Activated CD4-positive, alpha-beta T cell treated with anti-CD3 and anti-CD28 coated beads for 1 hour (primary cell): ENCODE measurements at places on chromosomes 11 and 22.

DNA sequence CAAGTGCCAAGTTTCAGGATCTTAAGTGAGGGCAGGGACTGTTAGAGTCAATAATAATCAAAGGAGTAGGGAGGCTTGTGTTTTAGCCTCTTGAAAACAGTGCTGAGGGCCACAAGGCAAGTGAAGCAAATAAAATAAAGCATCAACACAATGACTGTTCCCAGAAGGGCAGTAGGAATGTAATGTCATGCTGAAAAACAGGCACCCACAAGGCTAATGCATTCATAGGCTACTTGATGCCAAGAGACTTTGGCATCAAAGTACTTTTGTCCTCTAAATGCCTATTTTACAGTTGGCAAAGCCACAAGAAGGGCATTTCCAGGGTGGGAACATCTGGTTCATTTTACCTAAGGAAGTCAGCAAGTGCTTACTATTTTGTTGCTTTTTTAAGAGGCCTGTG lies 22.9 kb downstream of the RAB39A start:
- DNase-seq, result no peak

DNA sequence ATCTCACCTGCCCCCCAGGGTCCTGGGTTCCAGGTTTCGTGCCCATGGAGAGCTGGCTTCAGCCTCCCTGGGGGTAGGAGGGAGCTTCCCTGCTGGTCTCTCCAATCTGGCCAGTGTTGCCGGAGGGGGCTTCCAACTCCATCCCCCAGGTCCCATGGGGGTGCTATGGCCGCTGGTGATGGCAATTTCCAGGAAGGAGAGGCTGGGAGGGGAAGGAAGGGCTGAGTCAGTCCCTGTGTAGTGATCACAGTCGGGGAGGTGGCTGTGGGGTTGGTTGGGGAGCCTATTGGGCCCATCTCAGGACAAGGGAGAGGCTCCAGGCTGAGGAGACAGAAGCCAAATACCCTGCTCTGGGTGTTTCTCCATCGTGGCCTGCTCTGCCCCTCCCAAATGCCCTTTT lies 5.7 kb upstream of the CDC42EP2 start:
- no peak for DNase-seq

DNA sequence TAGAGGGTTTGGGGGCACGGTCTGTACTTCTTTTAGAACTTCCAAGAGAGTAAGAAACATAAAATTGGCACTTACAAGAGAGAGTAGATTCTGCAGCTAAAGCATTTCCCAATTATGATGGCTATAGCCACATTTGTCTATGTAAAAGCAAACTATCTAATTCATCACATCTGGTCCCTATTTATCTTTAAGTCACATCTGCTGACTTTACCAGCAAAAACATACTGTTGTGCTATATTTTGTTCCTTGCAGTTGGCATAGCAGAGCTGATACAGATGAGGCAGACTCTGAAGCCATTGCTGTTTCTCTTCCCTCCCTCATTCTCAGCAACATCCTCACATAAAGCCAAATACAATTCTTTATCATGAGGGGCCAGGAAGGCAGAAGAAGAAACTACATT lies 1533.5 kb upstream of the RAG2 start:
- no peak for DNase-seq

- no peak for DNase-seq
These were observed 31.8 kb upstream of the LMO2 start for GRCh38 chr11:33923626-33924025.

DNA sequence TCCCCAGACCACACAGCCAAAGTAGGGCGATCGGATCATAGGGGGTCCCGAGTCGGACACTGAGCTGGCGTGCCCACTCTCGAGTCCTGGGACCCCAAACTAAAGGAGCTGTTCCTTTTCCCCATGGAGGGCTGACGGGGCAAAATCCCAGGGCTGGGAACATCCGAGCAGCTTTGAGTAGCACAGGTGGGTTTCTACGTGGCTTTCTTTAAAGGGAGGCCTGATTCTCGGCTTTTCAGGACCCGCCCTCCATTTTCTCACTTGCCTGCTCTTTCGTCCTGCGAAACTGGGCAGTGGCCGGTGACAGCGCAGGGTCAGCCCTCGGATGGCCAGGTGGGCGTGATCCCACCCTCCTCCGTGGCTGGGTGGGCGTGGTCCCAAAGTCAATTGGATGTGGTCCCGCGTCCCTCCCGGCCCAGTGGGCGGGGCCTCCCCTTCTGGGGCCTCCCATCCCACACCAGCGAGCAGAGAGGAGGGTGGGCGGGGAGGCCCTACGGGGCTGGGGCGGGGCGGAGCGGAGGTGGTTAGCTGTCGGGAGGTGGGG lies 17.5 kb upstream of the TXNRD2 start:
- no peak for DNase-seq

DNA sequence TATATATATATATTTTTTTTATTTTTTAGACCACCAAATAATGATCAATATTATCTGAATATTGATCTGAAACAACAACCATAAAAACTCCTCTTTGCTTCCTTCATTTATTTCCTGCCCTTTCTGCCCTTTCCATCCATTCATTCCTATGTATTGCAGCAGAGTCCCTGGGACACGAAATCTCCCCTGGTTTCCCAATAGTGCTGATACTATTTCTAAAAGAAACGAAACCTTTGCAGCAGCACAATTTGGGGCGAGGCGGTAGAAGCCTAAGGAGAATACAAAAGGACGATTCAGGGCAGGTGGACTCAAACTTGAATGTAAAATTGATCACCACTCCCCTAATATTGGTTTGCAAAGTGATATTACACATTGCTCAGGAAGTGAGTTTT lies 16.9 kb upstream of the AMOTL1 start:
- no peak for DNase-seq

GRCh38 chr11:39144351-39145130 lies 2314.9 kb downstream of the LRRC4C start:
- DNase-seq, result no peak

DNA sequence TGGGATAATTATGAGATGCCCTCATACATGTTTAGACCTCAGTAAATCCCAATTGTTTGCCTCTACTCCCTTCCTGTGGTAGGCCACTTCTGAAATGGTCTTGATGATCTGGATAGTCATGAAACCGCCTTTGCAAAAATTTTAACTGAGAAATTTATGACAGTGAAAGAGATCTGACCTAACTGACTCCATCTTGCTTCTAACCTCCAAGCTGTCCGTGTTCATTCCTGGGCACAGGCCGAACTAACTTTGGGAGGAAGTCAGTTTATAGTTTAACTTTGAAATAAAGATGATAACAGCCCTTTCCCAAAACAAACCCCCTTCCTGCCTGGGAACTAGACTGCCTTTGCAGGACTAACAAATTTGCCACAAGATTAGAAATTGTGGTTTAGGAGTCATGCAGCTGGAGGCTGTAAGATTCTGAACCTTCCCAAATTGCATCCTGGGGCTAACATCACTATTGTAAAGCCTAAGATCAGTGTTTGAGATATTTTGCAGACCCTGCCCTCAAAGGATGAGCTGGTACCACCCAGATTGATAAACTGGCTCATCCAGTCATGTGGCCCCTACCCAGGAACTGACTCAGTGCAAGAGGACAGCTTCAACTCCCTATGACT lies 19.9 kb upstream of the CTR9 start:
- no peak for DNase-seq

- no peak for DNase-seq
These were observed 45.1 kb downstream of the TSPAN18 start for GRCh38 chr11:44771841-44772240.

- no peak for DNase-seq
These were observed 39.2 kb downstream of the APOL1 start for GRCh38 chr22:36291831-36292740.

- no peak for DNase-seq
These were observed 3.4 kb upstream of the MOGAT2 start for GRCh38 chr11:75714211-75714610.

- no peak for DNase-seq
These were observed 12.1 kb upstream of the SF1 start for GRCh38 chr11:64790205-64791095.

GRCh38 chr11:119107538-119108145 lies 498 bp downstream of the C2CD2L start:
- no peak for DNase-seq

DNA sequence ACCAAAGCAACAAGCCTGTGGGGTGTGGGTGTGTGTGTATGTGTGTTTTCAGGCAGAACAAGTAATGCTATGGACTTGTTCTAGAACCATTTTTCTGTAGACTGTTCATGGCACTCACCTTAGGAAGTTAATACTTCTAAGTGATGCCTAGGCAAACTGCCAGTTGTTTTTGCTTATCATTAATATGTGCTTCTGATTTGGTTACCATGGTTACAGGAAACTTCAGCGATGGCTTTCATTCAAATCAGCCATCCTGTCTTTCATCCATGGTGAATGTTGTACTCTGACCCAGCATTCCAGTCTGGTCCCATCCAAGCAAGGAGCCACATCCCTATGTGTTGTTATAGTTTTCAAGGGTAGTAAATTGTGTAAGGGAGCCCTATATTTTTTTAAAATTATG lies 49.8 kb upstream of the ARHGAP20 start:
- DNase-seq, result no peak

- DNase-seq, result no peak
These were observed 79.9 kb upstream of the RAB1B start for GRCh38 chr11:66188580-66188979.

- no peak for DNase-seq
These were observed 76.5 kb downstream of the NAT10 start for GRCh38 chr11:34181856-34182405.

DNA sequence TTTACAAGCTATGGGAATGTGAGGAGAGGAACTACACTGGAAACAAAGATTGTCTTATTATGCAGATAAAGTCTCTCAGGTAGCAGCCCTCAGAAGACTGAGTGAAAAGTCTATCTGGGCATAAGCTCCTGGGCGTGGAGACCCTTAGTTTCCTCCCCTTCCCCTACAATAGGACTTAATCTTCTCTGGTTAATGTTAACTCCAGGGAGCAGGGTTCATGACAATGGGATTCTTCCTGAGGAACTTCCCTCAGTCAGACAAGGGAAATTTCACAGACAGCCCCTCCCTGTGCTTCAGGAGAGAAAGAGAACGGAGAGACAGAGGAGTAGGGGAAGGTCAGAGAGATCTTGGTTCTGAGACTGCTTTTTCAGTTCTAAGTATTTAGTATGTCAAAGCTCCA lies 1428.6 kb downstream of the LRRC4C start:
- no peak for DNase-seq

DNA sequence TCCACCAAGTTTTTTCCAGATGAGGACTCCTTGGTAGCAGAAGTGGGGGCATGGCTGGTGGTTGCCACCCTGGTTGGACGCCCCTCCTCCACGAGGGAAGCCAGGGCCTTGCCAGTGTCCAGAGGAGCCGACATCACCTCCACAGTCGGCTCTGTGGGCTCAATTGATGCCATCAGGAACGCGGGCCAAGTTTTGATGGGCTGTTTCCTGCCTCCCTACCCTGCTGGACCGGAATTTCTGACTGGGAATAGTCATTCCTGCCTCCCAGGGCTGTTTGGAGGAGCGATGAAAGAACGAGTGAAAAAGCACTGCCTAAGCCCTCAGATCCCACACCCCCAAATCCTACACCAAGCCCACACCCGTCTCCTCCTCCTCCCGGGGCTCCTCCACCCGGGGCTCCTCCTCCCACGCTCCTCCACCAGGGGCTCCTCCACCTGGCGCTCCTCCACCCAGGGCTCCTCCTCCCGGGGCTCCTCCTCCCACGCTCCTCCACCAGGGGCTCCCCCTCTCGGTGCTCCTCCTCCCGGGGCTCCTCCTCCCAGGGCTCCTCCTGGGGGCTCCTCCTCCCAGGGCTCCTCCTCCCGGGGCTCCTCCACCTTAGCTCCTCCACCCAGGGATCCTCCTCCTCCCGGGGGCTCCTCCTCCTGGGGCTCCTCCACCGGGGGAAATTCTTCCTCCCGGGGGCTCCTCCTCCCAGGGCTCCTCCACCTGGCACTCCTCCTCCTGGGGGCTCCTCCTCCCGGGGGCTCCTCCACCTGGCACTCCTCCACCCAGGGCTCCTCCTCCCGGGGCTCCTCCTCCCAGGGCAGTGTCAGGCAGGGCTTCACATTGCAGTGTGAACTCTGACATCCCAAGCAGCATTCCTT lies 10.0 kb upstream of the PRR5 start:
- DNase-seq, result no peak

GRCh38 chr11:57237204-57237681 lies at the start of gene APLNR:
Gene APLNR (minus strand): TSS chr11:57237250. CDS start chr11:57237004, 246 bp downstream.
- DNase-seq, result no peak

- no peak for DNase-seq
These were observed 19.4 kb upstream of the TSKU start for GRCh38 chr11:76763573-76764346.

DNA sequence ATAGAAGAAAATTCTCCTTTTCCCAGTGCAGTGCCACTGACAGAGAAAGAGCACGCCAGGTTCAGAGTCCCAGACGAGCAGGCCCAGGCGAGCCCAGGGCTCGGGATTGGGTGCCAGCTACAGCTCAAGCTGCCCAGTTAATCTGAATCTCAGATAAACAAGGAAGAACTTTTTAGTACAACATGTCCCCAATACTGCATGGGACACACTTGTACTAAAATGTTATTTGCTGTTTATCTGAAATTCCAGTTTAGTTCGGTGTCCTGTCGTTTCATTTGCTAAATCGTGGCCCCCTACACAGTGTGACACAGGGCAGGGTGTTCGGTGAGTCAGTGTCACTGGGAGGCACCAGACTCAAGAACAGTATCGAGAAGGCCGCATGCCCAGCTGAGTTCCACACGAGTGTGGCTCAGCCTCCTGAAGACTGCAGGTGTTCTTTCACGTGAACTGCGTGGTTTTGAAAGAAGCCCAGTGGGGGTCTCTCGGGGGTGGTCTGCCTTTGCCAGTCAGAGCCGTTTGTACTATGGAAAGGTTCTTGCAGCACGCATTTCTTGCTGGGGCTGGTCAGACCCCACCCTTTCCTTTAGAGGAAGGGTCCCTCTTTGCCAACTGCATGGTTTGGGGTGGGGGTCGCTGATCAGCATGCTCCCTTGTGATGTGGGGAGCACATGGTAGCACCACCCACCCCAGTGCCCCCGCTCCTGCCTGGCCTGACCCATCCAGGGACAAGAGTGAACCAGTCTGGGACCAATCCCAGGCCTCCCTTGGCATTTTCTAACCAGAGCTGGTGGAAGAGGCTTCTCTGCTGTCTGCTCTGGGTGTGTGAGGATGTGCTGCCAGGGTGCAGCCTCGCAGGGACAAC lies 115.6 kb upstream of the B3GAT1 start:
- peak; percentile 5 for DNase-seq

DNA sequence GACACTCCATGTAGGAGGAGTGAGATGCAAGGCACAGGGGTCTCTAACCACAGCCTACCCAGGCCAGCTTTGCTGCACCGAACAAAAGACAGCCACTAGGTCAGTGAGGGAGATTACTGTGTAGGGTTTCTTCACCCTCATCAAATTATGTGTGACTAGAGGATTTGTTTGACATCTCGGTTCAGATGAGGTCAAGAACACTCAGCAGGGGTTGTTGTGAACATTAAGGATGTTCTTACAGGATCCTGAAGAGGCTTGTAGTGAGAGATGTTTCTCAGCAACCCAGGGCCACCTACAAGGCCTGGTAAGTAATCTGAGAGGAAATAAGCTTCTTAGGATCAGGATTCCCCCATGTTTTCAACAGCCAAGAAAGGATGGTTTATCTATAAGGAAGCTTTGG lies 202.1 kb downstream of the NXPE2 start:
- no peak for DNase-seq
